ENCODE measurements at places on chromosomes 5 and 9.

- DNase-seq, result no peak
Observed at GRCh38 chr5:169260896-169261569, 39.9 kb downstream of the SLIT3 start.

DNA sequence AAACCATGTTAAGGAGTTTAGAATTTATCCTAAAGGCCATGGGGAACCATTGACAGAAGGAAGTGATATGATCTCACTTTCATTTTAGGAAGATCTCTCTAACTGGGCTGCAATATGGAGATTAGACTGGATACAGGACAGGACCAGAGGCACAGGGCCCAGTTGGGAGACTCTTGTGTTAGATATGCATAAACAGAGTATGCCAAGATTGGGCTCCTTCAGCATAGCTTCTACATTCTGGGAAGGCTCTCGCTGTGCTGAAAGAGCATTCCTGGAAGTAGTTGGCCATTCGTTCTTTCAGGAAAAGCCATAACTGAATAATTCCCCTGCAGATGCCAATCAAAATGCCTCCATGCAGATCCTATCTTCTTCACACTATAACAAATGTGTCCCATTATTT lies 204.5 kb downstream of the CWC27 start:
- DNase-seq, result no peak

DNA sequence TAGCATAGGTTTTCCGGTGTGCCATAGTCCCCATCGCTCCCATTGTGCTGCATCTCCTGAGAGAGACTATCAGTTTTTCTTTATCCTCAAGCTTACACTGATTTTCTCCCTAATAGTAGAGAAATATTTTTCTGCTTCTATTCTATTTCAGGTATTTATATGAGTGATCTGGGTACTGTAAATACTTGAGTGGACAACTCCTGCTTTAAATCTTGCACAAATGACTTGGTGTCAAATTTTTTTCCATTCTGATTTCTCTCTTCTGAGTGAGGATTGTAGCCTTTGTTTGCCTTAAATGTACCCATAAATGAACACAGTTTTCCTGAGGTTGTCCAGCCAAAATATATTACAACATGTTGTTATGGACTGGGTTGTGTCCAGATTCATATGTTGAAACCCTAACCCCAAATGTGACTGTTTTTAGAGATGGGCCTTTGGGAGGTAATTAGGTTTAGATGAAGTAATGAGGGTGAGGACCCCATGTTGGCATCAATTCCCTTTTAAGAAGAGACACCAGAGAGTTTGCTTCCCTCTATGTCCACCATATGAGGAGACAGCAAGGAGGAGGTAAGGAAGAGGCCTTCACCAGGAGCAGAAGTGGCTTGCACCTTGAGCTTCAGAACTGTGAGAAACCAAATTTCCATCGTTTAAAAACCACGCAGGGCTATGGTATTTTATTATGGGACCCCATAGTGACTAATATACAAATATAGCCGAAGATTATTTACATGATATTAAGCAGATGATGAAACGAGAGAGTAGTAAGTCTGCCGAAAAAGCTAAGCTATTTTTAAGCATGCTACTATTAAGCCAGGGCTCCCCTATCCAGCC lies 336.4 kb upstream of the MPDZ start:
- no peak for DNase-seq

GRCh38 chr5:79030663-79031484 lies 38.6 kb downstream of the DMGDH start:
- no peak for DNase-seq

GRCh38 chr5:7852542-7852941 lies 1.6 kb upstream of the CFAP90 start:
- DNase-seq, result no peak

GRCh38 chr5:65111961-65112658 lies 343.4 kb downstream of the CWC27 start:
- DNase-seq, result no peak

DNA sequence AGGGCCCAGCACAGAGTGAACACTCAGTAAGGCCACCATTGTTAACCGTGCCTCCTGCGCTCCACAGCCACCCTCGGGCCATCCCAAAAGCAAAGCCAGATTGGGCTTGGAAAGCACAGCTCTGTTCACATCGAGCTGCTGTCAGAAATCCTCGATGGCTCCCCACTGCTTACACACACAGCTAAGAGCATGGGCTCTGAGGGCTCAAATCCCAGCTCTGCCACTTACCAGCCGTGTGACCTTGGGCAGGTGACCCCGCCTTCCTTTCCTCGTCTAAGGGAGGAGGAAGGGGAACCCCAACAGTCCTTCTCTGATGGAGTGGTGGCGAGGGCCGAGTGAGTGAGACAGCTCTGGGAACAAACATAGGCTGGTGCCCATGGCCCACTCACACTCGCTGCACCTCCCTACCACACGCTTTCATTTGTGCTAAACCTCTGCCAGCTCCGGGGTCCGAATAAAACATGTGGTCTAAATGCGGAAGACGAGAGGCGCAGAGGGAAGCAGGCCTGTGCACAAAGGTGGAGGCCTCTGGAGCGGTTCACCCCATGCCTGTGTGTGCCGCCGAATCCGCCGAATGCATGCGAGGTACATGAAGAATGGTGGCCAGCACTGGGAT lies 139.3 kb downstream of the PAX5 start:
- no peak for DNase-seq

DNA sequence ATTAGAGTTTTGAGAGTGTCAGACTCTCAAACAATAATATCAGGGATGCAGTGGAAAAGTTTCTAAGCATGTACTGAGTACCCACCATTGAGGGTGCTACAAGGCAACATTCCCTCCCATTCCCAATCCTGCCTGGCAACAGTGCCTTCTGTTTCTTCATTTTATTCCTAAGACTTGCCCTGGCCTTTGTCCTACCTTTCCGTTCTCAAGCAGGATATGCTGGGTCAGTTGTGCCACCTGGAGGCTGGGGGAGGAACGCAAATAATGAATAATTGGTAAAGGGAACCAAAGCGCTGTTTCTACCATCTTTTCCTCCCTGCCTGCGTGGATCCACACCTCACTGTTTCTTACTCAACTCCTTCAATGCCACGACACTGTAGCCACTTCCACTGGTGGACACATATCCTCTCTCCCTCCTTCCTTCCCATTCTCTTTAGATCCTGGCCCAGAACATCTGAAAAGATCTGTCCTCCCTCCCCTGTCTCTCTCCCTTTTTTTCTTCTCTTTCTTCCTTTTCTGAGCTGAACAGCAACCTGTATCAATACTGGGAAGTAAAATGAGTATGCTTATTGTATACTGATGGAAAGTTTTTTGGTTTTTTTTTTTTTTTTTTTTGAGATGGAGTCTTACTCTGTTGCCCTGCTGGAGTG lies 149.5 kb downstream of the C9orf152 start:
- peak; percentile 29 for DNase-seq

GRCh38 chr5:2537378-2538145 lies 213.9 kb downstream of the IRX2 start:
- no peak for DNase-seq

DNA sequence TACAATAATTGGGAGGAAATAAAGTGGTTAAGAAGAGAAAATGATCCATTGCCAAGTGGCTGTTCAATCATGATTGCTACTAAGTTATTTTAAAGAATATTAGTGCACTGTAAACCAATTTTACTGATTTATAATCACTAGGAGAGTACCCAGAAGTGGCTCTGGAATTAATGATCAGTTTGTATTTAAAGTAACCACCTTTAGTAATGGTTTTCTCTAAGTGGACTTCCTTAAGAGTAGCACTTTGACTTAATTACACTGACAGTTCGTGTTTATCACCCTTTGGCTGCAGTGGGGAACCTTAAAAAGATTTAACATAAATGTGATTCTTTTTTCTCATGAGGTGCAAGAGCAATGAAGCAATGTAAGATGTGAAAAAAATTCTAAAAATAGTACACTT lies 310.8 kb downstream of the CDH12 start:
- no peak for DNase-seq

GRCh38 chr9:76878933-76879332 lies 27.0 kb downstream of the PRUNE2 start:
- DNase-seq, result no peak

- DNase-seq, result no peak
Observed at GRCh38 chr5:39167141-39167971, 52.0 kb downstream of the FYB1 start.

- DNase-seq, result no peak
Observed at GRCh38 chr5:95949810-95950209, 11.8 kb downstream of the ELL2 start.

GRCh38 chr5:53424686-53425615 lies 55.5 kb upstream of the FST start:
- no peak for DNase-seq

- DNase-seq, result no peak
Observed at GRCh38 chr9:84485539-84485938, 145.0 kb upstream of the SLC28A3 start.

- DNase-seq, result no peak
Observed at GRCh38 chr5:180047667-180048066, 23.9 kb downstream of the RNF130 start.

DNA sequence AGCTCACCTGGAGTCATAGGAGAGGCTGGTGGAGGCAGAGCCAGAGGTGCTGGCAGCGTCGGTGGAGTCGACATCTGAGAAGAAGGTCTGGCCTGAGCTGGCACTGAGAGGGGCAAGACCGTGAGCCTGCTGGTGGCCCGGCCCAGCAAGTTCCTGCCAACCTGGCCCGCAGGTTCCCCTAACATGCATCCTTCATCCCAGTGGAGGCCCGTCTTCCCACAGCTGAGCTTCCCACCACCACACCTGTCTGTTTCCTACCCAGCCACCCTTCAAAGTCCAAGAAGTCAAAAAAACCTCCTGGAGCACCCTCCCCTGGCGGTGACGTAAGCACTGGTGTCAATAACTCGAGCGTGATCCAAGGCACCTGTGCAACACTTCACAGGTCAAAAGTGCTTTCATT lies 16.9 kb downstream of the PHF19 start:
- no peak for DNase-seq

DNA sequence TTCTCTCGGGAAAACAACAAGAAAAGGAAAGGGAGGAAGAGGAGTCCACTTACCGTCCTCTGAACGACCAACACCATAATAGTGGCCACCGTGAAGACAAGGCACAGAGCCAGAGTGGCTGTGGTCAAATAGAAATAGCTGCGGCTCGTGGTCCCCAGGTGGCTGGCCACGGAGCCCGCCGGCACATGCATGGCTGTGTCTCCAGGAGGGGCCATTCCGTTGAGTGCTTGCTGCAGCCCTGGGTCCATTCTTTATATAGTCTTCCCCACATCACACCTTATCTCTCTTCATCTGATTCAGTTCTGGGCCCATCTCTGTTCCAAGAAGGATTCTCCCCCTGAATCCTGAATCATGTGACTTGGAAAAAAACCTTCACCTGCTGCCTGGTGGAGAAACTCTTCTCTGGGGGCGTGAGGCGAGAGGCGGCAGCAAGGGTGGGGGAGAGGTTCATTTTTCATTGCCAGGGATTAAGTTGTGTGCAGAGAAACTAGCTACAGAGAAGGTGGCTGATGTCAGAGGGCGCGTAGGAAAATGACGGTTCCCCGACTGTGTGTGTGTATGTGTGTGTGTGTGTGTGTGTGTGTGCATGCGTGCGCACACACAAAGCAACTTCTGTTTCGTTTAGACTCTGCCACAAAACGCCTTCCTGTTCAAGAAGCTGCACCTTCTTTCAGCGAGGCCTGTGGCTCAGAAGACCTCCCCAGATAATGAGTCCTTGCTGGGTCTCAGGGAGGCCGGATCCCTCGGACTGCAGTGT lies at the start of gene TNFSF8:
Gene TNFSF8 (minus strand): TSS at position 536 of the 757 bp plus-strand sequence. CDS start 288 bp downstream, at position 248.
- peak; percentile 47 for DNase-seq

- DNase-seq, result no peak
Observed at GRCh38 chr9:78549711-78550110, 252.8 kb downstream of the PSAT1 start.

GRCh38 chr5:131381021-131381420 lies 117.2 kb downstream of the CDC42SE2 start:
- no peak for DNase-seq

DNA sequence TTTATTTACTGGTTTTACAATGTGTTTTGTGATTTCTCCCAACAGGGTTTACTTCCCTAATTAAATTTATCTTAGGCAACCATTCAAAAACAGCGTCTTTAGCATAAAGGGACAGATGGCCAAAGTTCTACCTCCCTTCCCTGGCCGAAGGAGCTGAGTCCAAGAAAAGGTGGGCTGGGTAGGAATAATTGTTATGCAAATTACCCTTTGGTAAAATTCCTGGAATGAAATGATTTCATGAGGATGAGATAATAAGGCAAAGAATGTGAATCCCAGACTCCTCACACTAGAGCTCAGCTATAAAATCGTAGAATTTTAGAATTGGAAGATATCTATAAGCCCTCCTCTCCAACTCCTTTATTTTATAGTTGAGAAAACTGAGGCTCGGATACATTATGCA lies 119.6 kb downstream of the SGCD start:
- no peak for DNase-seq

DNA sequence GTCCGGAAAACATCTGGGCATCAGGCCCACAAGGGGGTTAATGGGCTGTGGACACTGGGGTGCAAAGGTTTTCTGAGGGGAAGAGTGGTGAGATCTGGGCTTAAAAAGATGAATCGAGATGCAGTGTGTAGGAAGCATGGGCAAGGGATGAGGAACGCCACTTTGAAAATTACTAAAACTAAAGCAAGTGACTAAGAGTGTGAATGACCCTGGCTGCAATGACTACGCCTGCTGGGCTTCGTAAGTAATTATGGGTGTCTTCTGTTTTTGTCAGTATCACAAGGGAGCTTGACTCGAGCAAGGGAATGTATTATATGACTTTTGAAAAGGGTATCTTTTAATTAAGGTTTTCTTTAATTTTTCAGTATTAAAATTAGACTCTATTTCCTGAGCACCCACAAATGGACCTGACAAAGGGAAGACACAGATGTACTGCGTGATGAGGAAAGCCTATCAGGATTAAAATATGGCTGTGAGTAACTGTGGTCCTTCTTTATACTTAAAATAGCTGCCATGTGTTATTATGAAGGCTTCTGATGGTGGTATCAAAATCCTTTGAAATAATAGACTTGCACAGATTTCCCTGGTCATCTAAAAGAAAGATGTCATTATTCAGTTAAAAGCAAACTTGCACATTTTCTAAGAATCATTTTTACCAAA lies 4.2 kb downstream of the CTXN3 start:
- DNase-seq, result no peak

GRCh38 chr5:137621861-137622823 lies 113.7 kb downstream of the KLHL3 start:
- DNase-seq, result no peak

- DNase-seq, result no peak
Observed at GRCh38 chr9:123345567-123345955, 10.4 kb upstream of the CRB2 start.

- no peak for DNase-seq
Observed at GRCh38 chr9:133770076-133770777, 32.1 kb upstream of the SARDH start.

DNA sequence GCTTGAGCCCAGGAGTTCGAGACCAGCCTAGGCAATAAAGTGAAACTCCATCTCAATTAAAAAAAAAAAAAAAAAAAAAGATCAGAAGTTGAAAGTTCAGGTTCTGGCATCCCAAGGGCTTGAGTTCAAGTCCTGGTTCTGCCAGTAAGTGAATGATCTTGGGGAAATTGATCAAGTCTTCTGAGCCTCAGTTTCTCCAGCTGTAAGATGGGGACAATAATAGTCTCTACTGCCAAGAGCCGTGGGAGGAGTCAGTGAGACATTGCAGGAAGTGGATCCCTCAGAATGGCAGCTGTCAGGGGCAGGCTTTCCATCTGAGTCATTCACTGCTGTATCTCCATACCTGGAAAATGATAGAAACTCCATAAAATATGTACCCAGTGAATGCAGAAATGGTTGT lies 37.8 kb upstream of the FUBP3 start:
- no peak for DNase-seq

All from stimulated activated CD4-positive, alpha-beta T cell treated with anti-CD3 and anti-CD28 coated beads, Interleukin-15, amount 100 ng/mL, for 1 hour (primary cell).